Astrocyte of the hippocampus (primary cell): ENCODE measurements at places on chromosomes 4 and X.

GRCh38 chr4:36582198-36582597 is 300.8 kb downstream of the DTHD1 start:
- DNase-seq, result no peak

GRCh38 chrX:5640071-5640470 is 588.6 kb downstream of the NLGN4X start:
- DNase-seq, result no peak

DNA sequence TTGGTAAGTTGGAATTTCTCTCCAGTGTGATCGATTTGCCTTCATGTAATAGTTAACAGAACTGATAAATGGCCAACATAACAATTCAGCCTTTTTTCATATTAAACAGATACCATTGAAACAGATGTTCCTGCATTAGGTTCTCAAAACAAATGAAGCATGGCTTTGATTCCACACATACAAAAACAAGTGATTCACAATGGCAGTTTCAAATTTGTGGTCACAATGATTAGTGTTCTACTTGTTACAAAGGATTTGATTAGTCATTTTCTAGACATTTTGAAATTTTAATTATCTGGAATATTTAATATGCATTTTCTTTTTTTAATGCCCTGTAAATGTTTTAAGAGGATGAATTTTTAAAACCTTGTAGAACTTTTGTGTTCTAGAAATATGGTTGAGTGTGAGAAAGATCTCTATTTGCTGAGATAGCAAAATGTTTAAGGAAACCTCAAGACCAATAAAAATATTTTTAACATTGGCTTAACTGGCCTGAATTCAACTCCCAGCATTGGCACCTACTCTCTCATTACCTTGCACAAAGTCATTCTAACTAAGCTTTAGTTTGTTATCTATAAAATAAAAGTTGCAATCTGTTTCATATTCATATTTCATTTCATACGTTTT is 18.9 kb upstream of the GLRA3 start:
- DNase-seq, result no peak

DNA sequence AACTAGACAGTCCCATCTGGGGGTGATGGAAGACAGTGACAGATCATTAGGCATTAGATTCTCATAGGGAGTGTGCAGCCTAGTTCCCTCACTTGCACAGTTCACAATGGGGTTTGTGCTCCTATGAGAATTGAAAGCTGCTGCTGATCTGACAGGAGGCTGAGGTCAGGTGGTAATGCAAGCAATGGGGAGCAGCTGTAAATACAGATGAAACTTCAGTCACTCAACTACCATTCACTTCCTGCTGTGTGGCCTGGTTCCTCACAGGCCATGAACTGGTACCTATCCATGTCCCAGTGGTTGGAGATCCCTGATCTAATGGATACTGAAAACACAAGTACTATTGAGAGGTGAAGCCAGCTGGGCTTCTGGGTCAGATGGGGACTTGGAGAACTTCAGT is 72.5 kb downstream of the AGTR2 start:
- DNase-seq, result no peak

DNA sequence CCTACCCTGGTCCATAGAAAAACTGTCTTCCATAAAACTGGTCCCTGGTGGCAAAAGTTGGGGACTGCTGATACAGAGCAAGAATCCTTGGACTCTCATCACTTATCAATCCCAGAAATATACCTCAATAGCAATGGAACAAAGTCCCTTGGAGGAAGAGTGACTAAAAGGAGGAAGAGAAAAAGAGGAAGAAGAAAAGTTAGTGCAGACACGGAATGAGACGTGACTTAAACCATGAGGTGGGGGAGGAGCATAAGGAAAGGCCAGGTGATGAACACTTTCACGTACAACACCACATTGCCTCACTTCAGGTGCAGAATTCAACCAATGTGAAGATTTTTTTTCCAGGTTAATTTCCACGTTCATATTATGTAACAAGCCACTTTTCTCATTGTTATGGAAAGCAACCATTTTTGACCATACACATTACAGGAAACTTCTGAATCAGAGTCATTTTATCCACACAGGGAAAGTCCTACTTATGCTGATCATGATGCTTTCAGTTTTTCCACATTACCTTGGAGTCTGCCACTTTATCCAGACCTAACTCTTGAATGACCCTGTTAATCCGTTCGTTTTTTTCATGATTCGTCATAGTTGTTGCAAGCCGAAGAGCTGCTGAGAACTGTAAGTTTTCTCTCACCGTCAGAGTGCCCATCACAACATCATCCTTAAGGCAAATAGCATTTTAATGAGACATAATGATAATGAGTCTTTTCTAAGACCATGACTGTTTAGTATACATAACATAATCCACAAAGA is 27.7 kb downstream of the ABCG2 start:
- DNase-seq, result no peak

GRCh38 chr4:163810755-163811154 is 316.3 kb downstream of the TMA16 start:
- peak; percentile 18 for DNase-seq
